ENCODE measurements at places on chromosomes 5 and 9. TPM values are rescaled to one million over a fixed set of nuclear protein-coding genes. Genes with fewer than 3 reads are reported as not detected.

- H3K4me3 ChIP-seq: no peak overlapping the region
- H3K36me3 ChIP-seq: no peaks in the 10 kb centered on the region
- H3K27ac ChIP-seq: no peak overlapping the region
Observed at GRCh38 chr5:59565551-59565950, 328.0 kb downstream of the PDE4D start.

GRCh38 chr9:75448281-75448680, 360.0 kb downstream of the OSTF1 start:
- peak overlapping the region; percentile 32 for H3K27ac ChIP-seq
- DNase-seq: peak; percentile 23
- peaks cover 27% of the 10 kb centered on the region for H3K4me1 ChIP-seq
- H3K27me3 ChIP-seq: no peaks in the 10 kb centered on the region

SPATA31E1 gene
- total RNA-seq: not detected

DNA sequence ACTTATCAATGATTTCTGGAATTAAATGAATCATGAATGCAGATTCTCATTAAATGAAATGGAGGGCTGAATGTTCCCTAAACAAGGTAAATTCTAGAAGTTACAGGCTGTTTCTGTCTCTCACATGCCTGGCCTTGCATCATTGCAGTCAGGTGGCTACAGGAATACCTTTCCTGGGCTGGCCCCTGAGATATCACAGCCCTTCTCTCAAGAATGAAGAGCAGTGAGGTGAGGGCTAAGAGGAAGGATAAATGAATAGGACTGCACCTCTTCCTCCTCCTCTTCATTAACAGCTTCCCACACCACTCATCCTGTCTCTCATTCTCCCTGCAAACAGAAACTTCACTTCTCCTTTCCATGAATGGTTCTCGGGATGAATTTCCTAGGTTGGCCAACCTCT, 22.5 kb downstream of the ARHGEF28 start:
- no peak overlapping the region for H3K27ac ChIP-seq
- no peaks in the 10 kb centered on the region for H3K36me3 ChIP-seq
- H3K4me3 ChIP-seq: no peak overlapping the region
- no peak for DNase-seq

ECSCR gene
- 4.8 TPM for total RNA-seq

DNA sequence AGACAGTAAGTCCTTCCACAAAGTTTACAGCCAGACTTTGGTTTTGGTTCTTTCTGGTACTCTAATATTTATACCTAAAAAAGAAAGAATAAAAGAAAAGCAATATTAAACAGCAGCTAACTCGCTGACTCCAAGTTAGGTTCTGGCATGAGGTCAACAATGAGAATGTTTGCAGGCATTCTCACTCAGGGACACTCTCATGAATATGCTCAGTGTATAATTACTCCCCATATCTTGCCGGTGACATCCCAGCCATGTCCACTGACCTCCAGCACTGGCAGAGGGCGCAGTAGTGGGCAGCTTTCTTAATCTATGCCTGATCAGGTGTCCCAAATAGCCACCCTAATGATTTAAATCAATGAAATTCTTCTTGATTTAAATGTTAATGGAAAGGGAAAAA, 151.5 kb downstream of the BNC2 start:
- H3K27ac ChIP-seq: peak overlapping the region; percentile 7
- H3K36me3 ChIP-seq: no peaks in the 10 kb centered on the region
- H3K4me1 ChIP-seq: no peaks in the 10 kb centered on the region
- no peak for DNase-seq
- no peak overlapping the region for H3K4me3 ChIP-seq
- H3K27me3 ChIP-seq: no peaks in the 10 kb centered on the region

SLC2A8 gene
- total RNA-seq: 95.8 TPM

- no peaks in the 10 kb centered on the region for H3K4me1 ChIP-seq
- no peaks in the 10 kb centered on the region for H3K36me3 ChIP-seq
- no peak overlapping the region for H3K27ac ChIP-seq
Observed at GRCh38 chr9:15824310-15824709, 271.5 kb downstream of the CCDC171 start.

- H3K4me3 ChIP-seq: no peak overlapping the region
- H3K27ac ChIP-seq: no peak overlapping the region
- H3K4me1 ChIP-seq: no peaks in the 10 kb centered on the region
- no peak for DNase-seq
- H3K27me3 ChIP-seq: no peaks in the 10 kb centered on the region
- H3K36me3 ChIP-seq: no peaks in the 10 kb centered on the region
Observed at GRCh38 chr5:25345240-25345771, 700.5 kb upstream of the CDH10 start.

PRR7 gene
- not detected for total RNA-seq

DNA sequence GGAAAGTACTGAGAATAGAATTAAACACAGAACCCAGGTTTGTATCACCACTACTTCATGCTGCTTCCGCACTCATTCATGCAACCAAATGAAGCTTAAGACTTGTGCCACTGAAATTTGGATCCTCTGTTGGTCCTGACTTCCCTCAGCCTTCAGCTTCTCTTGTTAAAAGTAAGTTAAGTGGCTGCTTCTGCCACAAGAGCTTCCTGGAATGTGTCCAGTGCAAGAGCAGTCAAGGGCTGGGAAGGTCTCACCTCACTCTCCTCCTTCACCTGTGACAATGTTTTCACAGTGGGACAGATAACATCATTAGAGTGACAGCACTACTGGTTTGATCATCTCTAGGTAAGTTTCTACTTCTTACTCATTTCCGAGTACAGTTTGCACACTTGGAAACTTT, 7.9 kb downstream of the SNCAIP start:
- no peak for DNase-seq
- no peak overlapping the region for H3K27ac ChIP-seq
- no peak overlapping the region for H3K4me3 ChIP-seq
- H3K36me3 ChIP-seq: no peaks in the 10 kb centered on the region
- H3K27me3 ChIP-seq: no peaks in the 10 kb centered on the region
- no peaks in the 10 kb centered on the region for H3K4me1 ChIP-seq

LECT2 gene
- not detected for total RNA-seq

IL11RA gene
- 61.5 TPM for total RNA-seq

- H3K27ac ChIP-seq: no peak overlapping the region
- H3K27me3 ChIP-seq: no peaks in the 10 kb centered on the region
- no peak overlapping the region for H3K4me3 ChIP-seq
- H3K36me3 ChIP-seq: no peaks in the 10 kb centered on the region
- DNase-seq: no peak
- H3K4me1 ChIP-seq: no peaks in the 10 kb centered on the region
Observed at GRCh38 chr5:148486456-148486855, 102.7 kb downstream of the FBXO38 start.

- no peaks in the 10 kb centered on the region for H3K36me3 ChIP-seq
- H3K4me1 ChIP-seq: peaks cover 13% of the 10 kb centered on the region
- H3K27ac ChIP-seq: no peak overlapping the region
- no peaks in the 10 kb centered on the region for H3K27me3 ChIP-seq
- no peak for DNase-seq
Observed at GRCh38 chr5:995318-995717, 13.3 kb upstream of the NKD2 start.

GRM6 gene
- total RNA-seq: not detected

GRCh38 chr9:22975951-22976350, 529.3 kb downstream of the DMRTA1 start:
- H3K36me3 ChIP-seq: no peaks in the 10 kb centered on the region
- no peaks in the 10 kb centered on the region for H3K4me1 ChIP-seq
- no peak for DNase-seq
- H3K27me3 ChIP-seq: no peaks in the 10 kb centered on the region
- H3K4me3 ChIP-seq: no peak overlapping the region
- H3K27ac ChIP-seq: no peak overlapping the region

GRCh38 chr9:84512493-84512892, 157.0 kb upstream of the NTRK2 start:
- no peak overlapping the region for H3K4me3 ChIP-seq
- no peaks in the 10 kb centered on the region for H3K36me3 ChIP-seq
- DNase-seq: no peak
- no peaks in the 10 kb centered on the region for H3K4me1 ChIP-seq
- H3K27ac ChIP-seq: no peak overlapping the region

BTNL9 gene
- total RNA-seq: 18.0 TPM

IFNA13 gene
- total RNA-seq: not detected

HSPB3 gene
- total RNA-seq: not detected

SPINK7 gene
- not detected for total RNA-seq

DNA sequence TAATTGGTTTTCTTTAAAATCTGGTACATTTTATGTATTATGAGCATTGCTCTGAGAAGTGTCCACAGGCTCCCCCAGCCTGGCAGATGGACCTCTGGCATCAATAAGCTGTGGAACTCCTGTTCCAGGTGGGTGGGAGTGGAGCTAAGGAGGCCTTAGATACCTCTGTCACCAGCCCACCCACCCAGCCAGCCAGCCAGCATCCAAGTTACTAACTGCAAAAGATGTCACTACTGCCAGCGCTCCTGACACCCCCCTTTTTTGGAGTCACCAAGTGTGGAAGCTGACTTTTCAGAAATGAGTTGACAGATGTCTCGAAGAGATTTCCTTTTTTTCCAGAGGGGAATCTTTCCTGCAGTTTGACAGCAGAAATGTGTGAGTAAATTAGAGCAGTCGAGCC, 111.2 kb downstream of the GALNT10 start:
- H3K27ac ChIP-seq: no peak overlapping the region
- H3K4me1 ChIP-seq: peaks cover 13% of the 10 kb centered on the region
- H3K27me3 ChIP-seq: no peaks in the 10 kb centered on the region

DNA sequence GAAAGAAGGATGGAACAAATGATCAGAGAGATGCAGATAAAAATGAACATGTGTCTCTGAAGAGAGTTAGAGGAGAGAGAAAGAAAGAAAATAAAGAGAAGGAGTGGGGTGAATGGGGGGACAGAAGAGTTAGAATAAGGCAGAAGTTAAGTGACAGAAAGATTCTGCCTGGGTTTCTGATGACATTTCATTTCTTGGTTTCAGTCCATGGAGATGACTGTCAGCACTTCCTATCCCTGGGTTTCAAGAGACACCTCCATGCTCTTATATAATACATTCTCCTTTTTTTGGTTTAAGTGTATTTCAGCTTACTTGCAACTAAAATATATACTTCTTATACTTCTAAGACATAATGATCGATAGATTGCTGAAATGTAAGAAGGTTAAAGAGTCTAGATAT, 213.0 kb upstream of the IL12B start:
- H3K4me3 ChIP-seq: no peak overlapping the region
- DNase-seq: no peak
- H3K4me1 ChIP-seq: no peaks in the 10 kb centered on the region
- H3K36me3 ChIP-seq: no peaks in the 10 kb centered on the region
- no peak overlapping the region for H3K27ac ChIP-seq

NUP214 gene
- total RNA-seq: 48.3 TPM

GRCh38 chr5:150081541-150082283, 4.6 kb downstream of the CSF1R start:
- no peak overlapping the region for H3K4me3 ChIP-seq
- no peaks in the 10 kb centered on the region for H3K27me3 ChIP-seq
- no peaks in the 10 kb centered on the region for H3K4me1 ChIP-seq
- no peaks in the 10 kb centered on the region for H3K36me3 ChIP-seq
- peak; percentile 53 for DNase-seq
- no peak overlapping the region for H3K27ac ChIP-seq

FAT2 gene
- not detected for total RNA-seq

GRCh38 chr5:72238712-72239445, 81.2 kb downstream of the MRPS27 start:
- no peaks in the 10 kb centered on the region for H3K4me1 ChIP-seq
- no peak for DNase-seq
- no peaks in the 10 kb centered on the region for H3K36me3 ChIP-seq

- no peak overlapping the region for H3K27ac ChIP-seq
- DNase-seq: no peak
- no peaks in the 10 kb centered on the region for H3K4me1 ChIP-seq
- H3K4me3 ChIP-seq: no peak overlapping the region
Observed at GRCh38 chr5:72476275-72476674, 30.9 kb downstream of the ZNF366 start.
